ENCODE measurements at places on chromosomes 2 and 18.

DNA sequence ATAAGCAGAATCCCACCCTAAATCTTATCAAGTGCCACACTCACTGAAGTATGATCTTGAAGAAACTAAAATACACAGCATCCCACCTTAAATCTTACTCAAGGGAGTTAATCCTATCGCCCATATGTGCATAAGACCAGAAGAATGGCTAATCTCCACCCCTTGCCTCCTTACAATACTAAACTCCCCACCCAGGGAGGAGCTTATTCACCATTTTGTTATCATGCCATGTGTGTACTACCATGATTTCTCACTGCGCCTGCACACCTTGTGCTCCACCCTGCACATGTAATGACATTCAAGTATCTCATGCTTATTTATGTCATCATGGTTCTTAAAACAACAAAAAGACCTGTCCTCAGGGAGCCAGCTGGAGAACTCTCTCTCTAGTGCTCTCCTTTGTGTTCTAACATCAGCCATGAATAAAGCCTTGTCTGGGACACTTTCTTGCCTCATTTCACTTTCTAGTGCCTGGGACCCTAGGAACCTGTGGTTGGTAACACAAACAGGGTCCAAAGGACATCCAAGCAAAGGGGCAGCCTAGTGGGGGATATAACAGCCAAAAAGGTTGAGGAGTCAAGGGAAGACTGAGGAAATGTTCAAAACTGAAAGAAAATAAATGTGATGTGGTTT is 87.4 kb downstream of the SLC66A3 start:
- DNase-seq: no peak

DNA sequence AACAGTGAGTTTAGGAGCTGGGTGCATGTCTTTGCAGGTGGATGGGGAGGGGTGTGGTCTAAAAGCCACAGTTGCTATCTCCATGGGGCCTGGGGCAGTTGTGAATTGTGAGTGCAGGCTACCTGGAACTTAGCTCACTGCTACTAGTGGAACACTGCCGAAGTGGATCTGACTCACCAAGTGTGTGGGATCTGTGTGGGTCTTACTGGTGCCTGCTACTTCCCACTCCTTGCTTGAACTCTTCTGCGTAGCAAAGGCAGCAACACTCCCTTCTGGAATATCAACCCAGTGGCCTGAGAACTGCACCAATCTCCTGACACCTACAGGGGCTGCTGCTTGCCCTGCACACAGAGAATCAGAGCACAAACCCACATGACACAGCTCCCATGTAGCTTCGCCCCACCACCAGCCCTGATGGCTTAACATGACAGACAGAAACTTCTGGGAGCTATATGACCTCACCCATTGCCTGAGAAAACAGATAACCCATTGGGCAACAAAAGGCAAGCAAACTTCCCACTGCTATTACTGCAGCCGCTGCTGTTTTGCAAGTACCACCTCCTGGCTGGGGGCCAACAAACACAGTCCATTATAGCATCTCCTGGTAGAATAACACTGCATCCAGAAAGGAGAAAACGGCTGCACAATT is 455.1 kb upstream of the DDX18 start:
- DNase-seq: peak; percentile 37

GRCh38 chr2:74029714-74030397 is 45.1 kb downstream of the TET3 start:
- no peak for DNase-seq

- DNase-seq: no peak
Observed at GRCh38 chr2:80706951-80707350, 402.4 kb upstream of the LRRTM1 start.

GRCh38 chr2:64192125-64192479 is 47.9 kb upstream of the PELI1 start:
- DNase-seq: no peak

- DNase-seq: no peak
Observed at GRCh38 chr2:24012521-24013188, 2.8 kb downstream of the MFSD2B start.

GRCh38 chr2:49403637-49404036 is 249.3 kb upstream of the FSHR start:
- no peak for DNase-seq

DNA sequence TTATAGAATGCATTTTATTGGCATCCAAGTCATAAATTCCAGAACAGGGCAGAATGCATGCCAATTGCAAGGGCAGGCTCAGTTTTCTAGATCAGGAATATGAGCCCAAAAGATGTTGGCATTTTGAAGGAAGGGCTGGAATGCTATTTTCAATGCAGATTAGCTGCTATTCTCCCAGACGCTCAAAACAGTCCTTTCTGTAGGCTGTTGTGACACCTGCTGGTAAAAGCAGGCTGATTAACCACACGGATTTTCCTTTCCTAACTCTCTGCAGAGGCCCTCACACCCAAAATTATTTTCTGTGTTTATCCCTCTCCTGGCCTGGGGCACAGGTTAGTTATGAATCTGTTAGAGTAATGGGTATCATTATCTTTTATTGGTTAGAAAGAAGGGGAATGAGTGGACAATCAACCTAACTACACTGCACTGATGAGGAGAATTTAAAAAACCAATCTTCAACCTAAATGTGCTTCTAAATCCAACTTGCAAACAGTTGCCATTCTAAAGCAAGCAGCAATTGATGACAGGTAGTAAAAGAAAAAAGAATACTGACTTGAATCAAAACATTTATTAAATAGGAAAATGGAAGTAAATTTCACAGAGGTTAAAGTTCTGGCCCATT is 94.0 kb downstream of the PLA2R1 start:
- peak; percentile 36 for DNase-seq

- DNase-seq: no peak
Observed at GRCh38 chr2:239360421-239361310, 40.2 kb downstream of the HDAC4 start.

DNA sequence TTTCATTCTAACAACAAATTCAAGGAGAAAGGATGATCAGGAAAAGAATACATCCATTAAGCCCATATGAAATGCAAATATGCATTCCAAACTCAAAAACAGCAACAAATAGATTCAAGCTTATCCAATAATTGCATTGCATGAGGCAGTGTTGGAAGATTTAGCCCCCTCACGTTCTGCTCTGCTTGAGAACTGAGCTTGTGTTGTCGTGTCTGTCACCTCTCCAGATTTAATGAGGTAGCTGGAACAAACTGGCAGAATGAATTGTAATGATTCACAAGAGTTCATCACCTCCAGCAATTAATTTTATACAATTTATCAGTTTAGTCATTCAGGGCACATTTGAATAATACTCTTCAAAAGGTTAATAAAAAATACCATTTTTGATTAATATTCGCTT is 54.8 kb downstream of the AP1S3 start:
- DNase-seq: no peak

DNA sequence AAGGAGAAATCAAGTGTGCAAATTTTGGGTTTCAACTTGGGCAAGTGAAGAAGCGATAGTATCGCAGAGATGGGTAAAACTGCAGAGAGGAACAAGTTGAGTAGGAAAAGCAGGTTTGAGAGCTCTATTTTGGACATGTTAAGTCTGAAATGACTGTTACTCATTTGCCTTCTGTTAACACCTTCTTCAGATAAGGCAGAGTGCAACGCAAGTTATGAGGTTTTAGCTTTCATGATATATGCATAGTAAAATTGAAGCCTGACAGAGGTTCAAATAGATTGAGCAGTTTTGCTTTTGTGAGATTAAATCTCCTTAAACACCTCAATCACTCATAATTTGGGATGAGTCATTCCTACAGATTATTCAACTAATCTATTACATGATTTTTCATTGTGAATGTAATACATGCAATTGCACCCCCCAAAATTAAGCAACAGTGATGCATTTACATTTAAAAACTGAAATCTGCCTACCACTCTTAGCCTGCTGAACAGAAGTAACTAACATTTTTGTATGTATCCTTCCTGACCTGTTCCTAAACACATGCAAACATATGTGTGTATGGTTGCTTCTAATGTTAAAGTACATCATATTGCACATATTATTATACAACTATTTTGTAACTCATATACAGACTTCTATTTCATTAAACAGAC is 575.4 kb downstream of the ARHGAP15 start:
- no peak for DNase-seq

GRCh38 chr2:150159300-150159699 is 328.2 kb downstream of the RND3 start:
- no peak for DNase-seq

GRCh38 chr2:66694087-66694860 is 259.3 kb downstream of the MEIS1 start:
- no peak for DNase-seq

GRCh38 chr2:241218131-241219029 is 29.9 kb downstream of the ANO7 start:
- peak; percentile 64 for DNase-seq

- no peak for DNase-seq
Observed at GRCh38 chr2:18540872-18541271, 19.6 kb downstream of the RDH14 start.

DNA sequence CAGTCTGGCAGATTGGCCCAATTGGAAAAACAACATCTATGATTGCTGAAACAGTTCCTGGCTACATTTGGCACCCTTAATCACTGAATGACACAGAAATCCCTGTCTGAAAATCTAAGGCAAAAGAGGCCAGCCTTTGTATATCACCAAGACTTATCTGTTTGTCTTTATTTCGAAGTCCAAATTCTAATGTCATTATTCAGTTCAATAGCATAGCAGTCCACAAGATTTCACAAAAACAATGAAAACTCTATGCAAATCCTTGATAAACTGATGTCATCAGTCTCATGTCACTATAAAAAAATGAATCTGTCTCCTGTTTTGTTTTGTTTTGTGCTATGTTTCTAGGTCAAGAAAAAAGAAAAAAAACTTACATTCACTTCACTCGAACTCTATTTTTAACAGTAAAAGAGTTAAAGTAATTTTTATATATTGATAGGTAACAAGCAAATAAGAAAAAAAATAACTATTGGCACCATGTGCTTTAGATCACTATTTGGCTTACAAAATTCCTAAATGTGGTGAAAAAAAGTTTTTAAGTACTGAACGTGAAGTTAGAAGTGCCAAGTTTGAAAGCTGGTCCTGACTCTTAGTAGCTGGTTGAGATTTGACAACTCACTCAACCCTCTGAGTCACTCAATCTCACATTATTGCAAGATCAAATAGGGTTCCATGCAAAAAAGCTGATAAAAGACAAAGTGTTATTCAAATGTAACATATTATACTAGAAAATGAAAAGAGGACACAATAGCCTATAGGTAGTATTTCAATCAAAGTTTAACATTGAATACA is 359.3 kb downstream of the IRS1 start:
- no peak for DNase-seq

DNA sequence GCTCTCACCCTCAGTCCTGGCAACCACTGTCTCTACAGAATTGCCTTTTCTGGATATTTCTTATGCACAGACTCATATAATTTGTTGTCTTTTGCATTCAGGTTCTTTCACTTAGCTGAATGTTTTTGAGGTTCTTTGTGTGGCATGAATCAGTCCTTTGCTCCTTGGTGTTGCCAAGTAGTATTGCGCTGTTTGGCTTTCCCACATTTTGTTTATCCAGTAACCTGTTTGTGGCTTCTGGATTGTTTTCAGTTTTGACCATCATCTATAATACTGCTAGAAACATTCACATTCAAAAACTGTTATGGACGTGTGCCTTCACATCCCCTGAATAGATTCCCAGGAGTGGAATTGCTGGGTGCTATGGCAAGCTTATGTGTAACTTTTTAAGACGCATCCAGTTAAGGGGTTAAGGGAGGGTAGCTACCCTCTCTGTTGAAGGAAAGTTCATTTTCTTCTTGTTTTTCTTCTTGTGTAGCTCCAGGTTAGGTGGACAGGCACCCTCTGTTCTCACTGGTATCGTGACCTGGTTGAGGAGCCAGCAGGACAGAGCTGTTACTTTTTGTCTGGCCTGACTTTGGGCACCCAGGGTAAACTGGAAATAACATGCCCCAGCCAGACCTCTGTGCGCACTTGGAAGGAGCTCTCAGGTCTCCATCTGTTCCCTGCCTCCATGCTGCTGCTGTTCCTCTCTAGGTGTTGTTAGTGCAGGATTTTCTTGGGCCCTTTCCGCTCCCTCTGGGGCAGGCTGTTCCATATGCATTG is 29.6 kb downstream of the ARHGAP25 start:
- no peak for DNase-seq

DNA sequence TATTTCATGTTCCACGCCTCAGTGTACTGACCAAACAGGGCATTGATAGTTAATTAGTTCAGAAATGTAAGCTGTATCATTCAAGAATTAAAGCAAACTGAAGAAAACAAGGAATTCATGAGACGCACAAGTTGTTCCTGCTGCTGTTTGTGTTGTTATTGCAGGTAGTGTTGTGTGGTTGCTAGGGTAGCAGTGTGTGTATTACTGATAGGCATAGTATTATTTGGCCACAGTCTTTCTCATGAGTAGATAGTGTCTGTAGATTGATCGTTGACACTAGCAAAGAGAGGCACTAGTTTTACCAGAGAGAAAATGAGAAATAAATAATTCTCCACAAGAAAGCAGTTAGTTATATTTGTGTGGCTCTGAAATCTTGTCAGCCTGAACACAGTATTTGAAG is 548.6 kb downstream of the LRP1B start:
- no peak for DNase-seq

DNA sequence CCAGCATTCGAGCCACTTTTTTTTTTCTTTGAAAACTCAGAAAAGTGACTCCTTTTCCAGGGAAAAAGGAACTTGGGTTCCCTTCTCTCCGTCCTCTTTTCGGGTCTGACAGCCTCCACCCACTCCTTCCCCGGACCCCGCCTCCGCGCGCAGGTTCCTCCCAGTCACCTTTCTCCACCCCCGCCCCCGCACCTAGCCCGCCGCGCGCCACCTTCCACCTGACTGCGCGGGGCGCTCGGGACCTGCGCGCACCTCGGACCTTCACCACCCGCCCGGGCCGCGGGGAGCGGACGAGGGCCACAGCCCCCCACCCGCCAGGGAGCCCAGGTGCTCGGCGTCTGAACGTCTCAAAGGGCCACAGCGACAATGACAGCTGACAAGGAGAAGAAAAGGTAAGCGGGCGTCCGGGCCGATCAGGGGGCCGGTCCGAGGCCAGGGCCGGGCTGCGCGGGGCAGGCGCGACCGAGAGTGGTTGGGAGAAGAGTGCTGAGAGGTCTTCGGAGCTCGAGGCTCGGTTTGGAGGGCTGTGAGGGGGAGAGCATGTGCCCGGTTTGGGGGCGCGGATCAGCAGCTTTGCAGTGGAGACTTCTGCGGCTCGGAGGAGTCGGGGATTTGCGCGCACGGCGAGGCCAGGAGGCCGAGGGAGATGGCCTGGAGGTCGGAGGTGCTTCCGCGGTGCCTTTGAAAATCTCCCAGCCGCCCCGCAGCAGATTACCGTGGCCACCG is 502 bp downstream of the EPAS1 start:
- DNase-seq: peak; percentile 81
